ENCODE measurements at places on chromosomes 13 and 19.

- no peak for DNase-seq
Measured at GRCh38 chr13:92769046-92769445, 457.6 kb upstream of the GPC6 start.

DNA sequence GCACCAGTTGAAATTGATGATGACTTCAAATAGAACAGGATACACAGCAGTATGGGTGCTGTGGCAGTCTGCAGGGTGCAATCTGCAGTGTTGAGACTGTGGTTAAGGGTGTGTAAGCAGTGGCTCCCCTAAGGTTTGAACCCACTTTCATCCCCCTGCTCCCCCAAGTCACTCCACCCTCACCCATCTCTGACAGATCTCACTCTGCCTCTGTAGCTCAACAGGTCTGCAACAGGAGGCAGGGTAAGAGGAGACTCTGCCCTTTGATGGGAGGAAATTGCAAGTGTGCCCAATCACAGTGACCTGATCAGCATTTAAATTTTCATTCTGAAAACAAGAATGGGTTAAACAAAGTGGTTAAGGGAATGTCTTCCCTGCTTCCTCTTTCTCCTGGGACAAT is 92.4 kb downstream of the DCT start:
- DNase-seq = no peak

DNA sequence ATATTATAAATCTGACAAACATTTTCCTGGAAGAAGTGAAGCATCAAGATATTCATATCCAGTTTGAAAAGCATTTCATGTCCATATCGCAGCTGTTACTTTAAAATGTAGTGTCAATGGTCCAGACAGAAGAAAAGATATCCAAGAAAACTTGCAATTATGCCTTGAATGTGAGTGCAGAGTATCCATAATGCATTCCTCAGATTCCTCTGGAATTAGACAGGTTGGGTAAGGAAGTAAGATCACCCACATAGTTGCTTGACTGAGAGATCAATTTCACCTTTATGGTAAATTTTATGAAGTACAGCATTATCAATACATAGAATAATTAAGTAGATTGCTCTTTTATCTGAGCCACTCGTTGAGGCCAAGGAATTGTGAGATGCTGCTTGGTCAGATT is 327.0 kb upstream of the SLITRK5 start:
- DNase-seq = no peak

DNA sequence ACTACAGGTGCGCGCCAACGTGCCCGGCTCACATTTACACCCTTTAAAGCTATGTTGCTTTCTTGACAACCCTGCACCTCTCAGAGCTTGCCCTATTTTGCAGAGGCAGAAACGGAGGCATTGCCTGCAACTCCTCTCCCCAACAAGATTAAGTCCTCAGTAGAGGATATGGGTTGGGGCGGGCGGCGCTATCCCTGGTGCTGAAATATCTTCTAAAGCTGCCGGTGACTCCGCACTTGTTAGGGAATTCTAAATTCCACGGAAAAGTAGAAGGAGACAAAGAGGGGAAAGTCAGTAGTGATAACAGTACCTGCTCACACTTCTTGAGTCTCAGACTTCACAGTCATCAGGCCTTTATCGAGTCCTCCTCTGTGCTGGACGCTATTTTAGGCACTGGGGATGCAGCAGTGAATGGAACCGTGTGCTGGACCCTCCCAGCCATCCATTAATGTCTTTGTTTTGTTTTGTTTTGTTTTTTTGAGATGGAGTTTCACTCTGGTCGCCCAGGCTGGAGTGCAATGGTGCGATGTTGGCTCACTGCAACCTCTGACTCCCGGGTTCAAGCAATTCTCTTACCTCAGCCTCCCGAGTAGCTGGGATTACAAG is 18.0 kb downstream of the SLC5A5 start:
- DNase-seq = no peak

- DNase-seq = no peak
Measured at GRCh38 chr19:42487032-42487797, 41.1 kb downstream of the CEACAM1 start.

DNA sequence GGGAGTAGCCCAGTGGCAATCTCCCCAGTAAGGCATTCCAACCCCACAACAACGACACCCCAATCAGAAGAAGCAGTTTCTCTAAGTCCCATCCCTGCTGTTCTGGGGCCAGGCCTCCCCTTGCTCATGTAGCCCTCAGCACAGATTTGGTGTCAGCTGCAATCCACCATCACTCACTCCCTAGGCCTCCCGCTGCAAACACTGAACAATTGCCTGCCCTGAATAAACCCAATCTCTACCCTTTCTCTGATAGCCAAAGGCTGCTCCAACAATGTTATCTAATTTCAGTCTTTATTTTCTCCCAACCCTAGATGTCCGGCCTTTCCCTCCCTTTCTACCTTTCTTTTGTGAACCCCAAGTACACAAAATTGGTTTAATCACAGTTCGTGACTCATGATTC is 5.6 kb upstream of the SOX21 start:
- DNase-seq = no peak

- DNase-seq = no peak
Measured at GRCh38 chr13:29961036-29961670, 110.7 kb upstream of the UBL3 start.

DNA sequence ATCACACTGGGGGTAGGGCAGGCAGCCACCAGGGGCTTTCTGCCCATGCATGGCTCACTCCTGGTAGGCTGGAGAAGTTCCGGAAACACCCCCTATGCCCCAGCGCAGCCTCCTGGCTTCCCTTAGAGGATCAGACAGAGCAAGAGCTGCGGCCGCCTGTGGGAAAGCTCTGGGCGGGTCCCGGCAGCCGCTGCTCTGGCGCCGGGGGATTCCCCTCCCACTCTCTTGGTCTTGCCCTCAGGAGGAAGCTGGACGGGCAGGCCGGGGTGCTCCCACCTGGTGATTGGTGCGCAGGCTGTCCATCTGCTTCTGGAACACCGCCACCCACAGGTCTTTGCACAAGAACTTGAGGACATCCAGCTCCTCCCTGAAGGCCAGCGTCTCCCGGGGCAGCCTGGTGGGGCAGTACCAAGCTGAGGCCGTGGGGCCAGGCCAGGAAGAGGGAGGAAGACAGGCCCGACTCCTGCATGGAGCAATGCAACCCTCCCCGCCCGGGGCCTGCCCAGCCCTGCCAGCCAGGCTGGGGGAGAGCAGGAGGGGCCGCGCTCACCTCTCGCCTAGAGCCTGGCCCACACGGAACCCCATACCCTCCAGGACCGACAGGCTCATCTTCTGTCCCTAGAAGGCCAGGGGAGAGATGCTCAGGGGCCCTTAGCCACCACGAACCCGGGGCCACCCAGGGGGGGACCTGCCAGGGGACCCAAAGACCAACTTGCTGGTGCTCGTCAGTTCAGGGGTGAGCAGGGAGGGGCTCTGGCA is 4.0 kb upstream of the NKPD1 start:
- no peak for DNase-seq

DNA sequence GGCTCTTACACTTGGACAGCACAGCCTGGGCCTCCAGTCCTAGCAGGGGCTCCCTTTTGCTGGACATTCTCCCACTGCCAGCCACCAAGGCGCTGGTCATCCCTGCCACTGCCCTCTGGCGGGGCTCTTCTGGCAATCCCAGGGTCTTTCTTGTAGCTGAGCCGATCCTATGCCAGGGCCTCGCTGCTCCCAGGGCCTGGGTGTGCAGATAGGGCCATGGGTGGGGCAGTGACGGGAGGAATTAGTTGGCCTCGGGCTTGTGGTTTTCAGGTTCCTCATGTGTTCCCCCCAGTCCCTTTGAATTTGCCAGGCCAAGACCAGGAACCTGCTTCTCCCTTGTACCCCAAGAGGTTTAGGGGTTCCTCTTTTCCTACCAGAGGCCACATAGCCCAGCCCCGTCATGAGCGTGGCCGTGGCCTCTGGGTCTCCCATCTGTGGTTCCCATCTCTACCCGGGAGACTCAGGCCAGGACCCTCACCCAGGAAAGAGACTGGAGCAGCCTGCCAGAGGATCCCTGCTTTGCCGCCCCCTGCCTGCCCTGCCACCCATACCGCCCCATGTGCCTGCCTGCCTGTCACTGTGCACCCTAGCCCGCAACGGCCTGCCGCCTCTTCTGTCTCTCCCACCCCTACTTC is 26.2 kb downstream of the TMED1 start:
- no peak for DNase-seq

GRCh38 chr13:51311231-51311630 is 28.3 kb upstream of the SERPINE3 start:
- no peak for DNase-seq

DNA sequence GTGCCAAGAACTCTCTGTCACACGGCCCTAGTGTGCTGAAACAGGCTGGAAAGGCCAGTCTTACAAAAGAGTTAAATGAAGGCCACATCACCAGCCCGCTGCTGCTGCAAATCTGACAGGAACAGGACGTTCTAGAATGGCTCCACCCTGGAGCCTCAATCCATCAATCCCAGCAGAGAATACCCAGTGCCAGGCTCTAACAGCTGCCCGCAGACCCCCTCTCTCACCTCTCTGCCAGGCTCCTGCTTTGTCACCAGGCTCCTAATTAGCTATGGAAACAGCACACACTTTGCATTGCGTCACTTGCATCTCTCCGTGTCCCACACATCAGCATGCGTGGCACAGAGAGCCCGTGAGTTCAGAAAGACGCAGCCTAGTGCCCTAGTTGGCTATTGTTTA is 314.1 kb downstream of the FOXO1 start:
- DNase-seq = no peak

- DNase-seq = no peak
Measured at GRCh38 chr13:47680748-47681147, 320.3 kb downstream of the SUCLA2 start.

DNA sequence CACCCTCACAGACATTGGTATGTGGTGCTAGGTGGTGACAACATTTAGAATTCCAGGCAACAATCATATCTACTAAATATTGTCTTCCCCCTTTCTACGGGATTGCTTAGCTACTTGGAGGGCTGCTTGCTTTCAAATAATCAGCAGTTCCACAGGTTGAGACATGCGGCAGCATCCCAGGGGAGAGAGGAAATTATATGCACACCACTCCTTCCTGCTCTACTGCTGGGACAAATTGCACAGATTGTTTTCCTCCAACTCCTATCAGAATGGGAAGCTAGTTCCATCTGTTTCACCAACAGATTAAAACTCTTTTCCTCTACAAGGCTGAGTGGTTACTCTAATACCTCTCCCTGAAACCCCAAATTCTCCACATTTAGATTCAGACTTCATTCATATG is 275.4 kb downstream of the DNAJC15 start:
- DNase-seq = no peak

DNA sequence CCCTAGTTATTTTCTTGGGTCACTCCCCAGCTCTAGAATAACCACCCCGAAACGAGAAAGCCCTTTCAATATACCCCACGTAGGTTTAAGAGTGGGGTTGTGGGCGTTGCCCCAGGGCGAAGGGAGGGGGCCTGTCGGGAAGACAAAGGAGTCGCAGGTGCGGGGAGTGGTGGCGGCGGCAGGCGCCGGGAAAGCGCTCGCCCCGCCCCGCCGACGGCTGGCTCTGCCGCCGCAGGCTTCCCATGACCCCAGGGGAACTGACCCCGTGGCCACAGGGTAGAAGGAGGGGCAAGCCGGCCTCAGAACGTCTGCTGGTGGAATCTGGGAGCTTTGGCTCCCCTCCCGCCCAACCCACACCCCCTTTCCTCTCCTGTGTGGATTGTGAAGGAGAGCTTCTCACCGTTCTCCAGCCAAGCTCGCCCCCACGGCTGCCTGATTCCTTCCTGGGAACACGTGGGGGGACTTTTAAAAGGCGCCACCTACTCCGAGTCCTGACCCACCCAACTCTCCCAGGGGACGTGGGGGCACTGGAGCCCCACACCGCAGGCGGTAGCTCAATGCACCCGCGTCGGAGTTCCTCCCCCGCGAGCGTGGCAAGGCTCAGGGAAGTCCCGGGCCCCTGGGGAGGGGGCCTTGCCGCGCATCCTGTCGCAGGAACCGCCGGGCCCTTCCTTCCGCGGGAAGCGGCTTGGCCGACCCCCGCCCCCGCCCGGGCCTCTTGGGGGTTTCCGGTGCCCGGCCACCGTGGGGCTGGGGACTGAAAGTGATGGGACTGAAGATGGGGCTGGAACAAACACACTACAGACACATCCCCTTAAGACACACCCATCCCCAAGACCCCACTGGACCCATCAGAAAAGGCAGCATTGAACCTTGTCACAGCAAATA is 5.5 kb downstream of the IER2 start:
- DNase-seq = no peak

- DNase-seq = no peak
Measured at GRCh38 chr19:1651568-1652291, 685 bp downstream of the TCF3 start.

- no peak for DNase-seq
Measured at GRCh38 chr19:57473646-57474045, 3.7 kb downstream of the ZNF772 start.

GRCh38 chr19:30775956-30776355 is 403.8 kb downstream of the ZNF536 start:
- DNase-seq = no peak

- DNase-seq = no peak
Measured at GRCh38 chr13:40613914-40614313, 52.5 kb downstream of the FOXO1 start.

- no peak for DNase-seq
Measured at GRCh38 chr19:48367855-48368254, 3.7 kb downstream of the SYNGR4 start.

GRCh38 chr13:41701676-41702075 is 244.3 kb downstream of the RGCC start:
- no peak for DNase-seq

GRCh38 chr19:18906605-18907519 is 10.9 kb upstream of the CERS1 start:
- no peak for DNase-seq

GRCh38 chr13:30696278-30697176 is 38.8 kb upstream of the ALOX5AP start:
- DNase-seq = no peak

GRCh38 chr13:101155920-101156319 is 260.4 kb downstream of the NALCN start:
- DNase-seq = no peak

DNA sequence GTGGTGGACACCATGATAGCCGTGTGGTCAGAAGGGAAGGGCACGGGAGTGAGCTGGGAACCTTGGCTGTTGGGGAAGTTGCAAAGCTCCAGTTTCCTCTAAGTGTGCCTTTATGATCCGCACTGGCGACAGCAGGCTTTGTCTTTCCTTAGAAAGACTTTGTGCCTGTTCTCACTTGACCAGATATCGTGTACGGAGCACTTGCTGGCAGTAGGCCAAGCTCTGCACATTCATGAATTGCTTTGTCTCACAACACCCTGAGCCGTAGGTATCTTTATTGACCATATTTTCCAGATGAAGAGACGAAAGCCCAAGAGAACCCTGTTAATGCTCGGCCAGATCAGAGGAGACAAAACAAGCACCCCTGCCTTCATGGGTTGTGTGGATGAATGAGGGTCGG is 15.1 kb downstream of the CUL4A start:
- no peak for DNase-seq

DNA sequence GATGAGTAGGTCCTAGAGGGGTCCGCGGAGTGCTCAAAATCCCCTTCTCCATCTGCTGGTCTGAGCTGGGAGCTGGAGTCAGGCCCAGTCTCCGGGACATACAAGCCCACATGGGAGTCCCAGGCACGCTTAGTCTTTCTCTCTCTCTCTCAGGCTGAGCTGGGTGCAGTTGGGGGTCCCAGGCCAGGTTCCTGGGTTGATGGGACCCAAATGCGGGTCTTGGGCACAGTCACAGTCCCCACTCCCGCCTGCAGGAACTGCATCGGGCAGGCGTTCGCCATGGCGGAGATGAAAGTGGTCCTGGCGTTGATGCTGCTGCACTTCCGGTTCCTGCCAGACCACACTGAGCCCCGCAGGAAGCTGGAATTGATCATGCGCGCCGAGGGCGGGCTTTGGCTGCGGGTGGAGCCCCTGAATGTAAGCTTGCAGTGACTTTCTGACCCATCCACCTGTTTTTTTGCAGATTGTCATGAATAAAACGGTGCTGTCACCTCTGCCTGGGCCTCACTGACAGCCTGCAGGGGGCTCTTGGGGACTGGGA is 23.8 kb downstream of the CYP4F12 start:
- DNase-seq = no peak

GRCh38 chr19:56126983-56127780 is 6.1 kb upstream of the ZNF787 start:
- no peak for DNase-seq

All from HS-27A (cell line).